Stimulated activated CD4-positive, alpha-beta T cell treated with anti-CD3 and anti-CD28 coated beads, Interleukin-2, amount 100 ng/mL, for 24 hours (primary cell): ENCODE measurements at places on chromosomes 1 and 21.
A peak's percentile ranks its signal among the peaks of the same experiment; 100 is the strongest.

DNA sequence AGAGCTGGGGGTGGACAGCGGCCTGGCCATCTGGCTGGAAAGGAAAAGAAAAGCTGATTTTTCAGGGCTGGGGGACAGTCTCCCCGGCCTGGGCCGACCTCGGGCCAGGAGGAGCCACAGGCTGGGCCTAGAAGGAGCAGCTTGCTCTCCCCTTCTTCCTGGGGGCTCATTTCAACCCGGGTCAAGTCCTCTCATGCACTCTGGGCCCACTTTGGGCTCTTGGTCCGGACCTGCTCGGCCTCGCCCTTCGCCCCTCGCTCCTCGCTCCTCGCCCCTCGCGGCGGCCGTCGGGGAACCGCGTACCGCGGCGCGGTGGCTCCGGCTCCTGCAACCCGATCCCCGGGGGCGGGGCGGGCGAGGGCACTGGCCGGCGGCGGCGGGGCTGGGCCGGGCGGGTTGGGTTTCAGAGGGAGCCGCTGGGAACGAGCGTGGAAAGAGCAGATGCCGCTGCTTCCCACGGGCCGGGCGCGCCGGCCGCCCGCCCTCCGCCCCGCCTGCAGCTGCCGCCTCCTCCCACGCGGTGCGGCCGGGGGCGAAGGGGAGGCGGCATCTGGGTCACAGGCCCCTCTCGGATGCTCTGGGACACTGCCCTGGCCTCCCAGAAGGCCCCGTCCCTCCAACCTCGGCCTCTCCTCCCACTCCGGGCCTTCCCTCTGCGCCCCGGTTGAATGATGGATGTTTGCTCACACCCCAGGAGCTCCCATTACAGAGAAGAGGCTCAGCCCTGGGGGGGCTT is 6.6 kb downstream of the HEYL start:
- DNase-seq: no peak

DNA sequence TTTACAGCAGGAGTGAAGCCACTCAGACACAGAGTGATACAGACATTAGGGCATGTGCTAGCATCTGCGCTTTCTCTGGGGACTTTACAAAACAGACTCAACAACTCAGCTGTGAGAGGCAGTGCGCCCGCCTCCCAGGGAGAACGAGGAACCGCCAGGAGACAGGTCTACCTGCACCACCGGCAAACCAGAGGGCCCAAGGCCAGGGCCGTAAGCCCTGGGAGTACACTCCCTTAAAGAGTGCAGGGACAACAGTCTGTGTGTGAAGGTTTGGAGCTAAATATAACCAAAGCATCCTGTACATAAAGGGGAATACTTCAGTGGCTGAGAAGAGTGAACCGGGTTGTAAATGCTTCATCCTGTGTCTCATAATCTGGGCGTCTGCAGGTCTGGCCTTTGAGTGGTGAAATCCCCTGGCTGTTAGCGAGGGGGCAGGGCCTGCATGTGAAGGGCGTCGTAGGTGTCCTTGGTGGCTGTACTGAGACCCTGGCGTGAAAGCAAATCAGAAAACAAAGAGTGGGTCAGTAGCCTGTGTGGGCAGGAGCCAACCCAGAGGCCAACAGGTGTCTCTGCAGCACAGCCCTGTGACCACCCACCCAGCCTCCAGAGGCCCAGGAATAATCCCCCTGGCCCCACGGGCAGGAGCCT is 86.9 kb downstream of the CD247 start:
- DNase-seq: no peak

DNA sequence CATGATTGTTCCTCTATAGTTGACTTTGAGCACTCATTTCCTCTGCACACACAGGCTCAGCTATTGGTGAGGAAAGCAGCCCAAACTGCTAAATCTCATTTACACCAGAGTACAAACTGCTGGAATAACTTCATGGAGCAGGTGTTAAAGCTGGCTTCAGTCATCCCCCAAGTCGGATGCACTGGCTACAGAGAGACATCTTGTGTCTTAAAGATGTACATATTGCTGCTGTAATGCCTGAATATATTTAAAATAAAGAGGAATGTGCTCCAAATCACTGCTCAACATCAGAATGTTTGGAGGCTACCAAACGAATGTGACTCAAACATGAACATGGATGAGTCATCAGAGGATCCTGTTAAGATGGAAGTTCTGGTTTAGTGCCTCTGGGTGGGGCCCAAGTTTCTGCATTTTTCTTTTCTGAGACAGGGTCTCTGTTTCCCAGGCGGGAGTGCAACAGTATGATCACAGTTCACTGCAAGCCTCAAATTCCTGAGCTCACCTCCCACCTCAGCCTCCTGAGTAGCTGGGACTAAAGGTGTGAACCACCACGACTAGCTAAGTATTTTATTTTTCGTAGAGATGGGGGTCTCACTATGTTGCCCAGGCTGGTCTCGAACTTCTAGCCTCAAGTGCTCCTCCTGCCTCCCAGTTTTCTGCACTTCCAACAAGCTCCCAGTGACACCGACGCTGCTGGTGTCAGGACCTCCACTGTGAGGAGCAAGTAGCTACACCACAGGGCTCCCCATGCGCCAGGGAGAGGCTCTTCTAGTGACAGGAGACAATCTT is 79.0 kb upstream of the KRTAP19-8 start:
- no peak for DNase-seq

- no peak for DNase-seq
Measured at GRCh38 chr1:85707267-85707989, 805 bp downstream of the ZNHIT6 start.

DNA sequence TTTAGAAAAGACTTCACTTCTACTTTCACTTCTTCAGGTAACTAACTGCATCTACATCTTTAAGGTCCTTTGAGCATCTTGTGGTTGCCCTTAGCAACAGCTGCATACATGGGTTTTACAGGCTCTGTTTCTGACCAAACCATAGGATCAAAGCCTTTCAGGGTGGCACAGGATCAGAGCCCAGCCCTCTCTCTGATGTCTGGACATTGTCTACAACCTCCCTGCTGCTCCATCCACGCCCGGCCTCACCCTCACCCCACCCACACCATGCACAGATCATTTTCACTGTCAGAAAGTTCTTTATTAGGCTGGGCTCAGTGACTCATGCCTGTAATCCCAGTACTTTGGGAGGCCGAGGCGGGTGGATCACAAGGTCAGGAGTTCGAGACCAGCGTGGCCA is 5.2 kb downstream of the NCF2 start:
- no peak for DNase-seq

DNA sequence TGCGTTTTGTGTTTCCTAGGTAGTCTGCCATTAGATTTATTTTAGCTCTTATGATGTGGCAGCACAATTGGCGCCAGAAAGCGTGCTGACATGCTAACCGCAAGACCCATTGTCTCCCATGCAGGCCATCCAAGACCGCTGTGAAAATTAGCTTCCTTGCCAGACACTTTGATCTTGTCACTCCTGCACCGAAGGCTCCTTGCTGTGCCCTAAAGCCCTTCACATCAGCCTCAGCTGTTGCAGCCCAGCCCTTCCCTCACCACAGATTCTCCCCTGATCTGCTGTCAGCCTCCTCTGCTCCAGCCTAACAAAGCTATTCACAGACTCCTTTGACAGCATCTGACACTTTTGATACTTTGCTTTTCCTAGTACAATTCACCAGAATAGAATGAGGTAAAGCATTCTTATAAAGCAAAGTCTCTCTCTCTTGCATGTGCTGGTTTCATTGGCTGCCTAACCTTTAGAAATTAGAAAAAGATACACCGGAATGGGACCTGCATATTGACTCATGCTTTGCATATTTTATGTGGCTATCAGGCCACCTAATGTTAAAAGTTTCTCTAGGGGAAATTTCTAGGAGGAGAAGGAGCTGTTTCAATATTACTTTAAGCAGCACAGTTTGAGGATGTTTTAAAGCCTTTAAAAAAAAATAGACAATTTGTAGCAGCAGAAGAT is 280.3 kb upstream of the FMN2 start:
- DNase-seq: no peak

GRCh38 chr1:206842854-206843253 is 22.6 kb upstream of the IL20 start:
- no peak for DNase-seq

DNA sequence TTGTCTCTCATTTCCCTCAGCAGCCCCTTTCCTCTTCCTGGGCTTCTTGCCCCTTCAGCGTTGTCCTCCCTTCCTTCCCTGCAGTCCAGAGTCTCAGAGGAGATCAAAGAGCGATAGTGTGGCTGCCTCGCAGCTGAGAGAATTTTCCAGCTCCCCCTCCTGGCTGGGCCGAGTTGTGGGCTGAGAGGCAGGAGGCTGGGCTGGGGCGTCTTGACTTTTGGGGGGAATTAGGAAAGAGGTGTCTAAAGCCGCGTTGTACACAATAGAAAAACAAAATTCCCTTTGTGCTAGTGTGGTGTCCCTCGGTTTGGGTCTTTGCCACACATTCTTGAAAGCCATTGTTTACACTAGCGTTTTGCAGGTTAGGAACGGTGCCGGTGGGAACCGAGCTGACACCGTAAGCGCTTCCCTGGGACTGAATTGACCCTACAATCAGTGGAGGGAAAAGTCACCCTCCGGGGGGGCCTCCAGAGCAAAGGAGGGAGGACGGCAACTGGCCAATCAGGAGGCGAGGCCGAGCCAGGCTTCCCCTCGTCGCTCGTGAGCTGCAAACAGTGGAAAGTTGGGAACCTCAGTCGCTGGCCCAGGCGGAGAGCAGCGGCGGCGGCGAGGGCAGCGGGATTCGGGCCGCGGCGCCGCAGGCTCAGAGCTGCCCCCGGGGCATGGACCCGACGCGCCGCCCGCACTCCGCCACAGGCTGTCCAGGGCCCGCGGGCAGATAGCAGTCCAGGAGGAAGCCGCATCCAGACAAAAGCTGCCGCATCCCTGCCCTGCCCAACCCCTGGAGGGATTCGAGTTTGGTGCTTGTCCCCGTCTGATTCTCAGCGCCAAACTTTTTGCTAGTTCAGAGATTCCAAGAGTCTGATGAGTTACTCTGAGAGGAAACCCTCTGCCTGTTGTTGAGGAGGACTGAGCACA is at the start of gene HMCN1:
TSS of gene HMCN1 (plus strand) at position 574 of the 918 bp plus-strand sequence. CDS start 389 bp downstream, outside the sequence.
- DNase-seq: peak; percentile 18

DNA sequence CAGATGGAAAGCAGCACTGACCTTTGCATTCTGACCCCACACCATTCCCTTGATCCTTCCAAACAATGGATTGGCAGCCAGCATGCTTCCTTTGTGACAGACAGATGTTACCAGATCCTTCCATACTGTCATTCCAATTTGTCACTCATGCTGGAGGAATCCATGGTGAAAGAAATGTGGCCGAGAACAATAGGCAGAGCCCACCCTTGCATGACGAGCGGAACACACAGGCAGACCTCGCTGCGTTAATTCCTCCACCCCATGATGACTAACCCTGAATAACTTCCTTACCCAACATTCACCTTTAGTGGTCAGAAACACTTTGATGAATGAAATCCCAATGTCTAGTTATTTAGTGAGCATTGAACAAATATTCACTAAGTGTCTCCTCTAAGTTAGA is 45.1 kb downstream of the PDPN start:
- no peak for DNase-seq

DNA sequence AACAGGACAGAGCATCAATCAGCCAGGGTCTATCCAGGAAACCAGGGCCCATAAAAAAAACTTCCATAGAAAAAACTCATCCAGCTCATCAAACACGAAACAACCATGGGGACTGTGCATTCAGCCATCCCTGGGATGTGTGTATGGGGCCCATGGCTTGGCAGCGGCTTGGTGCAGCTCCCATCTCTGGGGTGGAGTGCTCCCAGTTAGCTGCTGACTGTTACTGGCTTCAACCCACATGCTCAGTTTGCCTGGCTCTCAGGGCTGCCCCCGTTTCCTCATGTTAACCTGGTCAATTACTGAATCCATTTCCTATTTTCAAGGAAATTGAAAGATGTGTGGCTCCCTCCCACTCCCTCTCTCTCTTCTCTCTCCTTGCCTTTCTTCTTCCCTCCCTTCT is 37.3 kb upstream of the STUM start:
- no peak for DNase-seq

- DNase-seq: no peak
Measured at GRCh38 chr1:222081859-222082258, 340.0 kb upstream of the DUSP10 start.

DNA sequence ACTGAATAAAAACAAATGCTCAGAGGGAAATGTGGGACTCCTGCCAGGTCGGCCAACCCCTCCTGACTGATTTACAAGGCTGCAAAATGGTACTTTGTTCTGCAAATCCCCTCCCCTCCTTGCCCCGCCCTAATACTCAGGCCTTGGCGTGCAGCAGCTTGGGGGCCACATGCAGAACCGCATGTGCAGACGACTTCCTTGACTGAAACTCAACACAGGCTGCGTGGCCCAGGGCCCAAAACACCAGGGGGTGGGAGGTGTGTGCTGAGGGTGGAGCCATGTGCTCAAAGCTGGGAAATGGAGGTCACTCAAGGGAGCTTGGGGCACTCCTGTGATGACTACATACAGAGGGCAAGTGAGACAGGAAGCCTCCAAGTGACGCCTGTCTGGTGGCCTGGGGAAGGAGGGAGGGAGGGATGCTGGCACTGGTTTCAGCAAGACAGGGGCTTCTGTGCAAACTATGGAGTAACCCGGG is 87.2 kb downstream of the MRPL37 start:
- peak; percentile 52 for DNase-seq

- no peak for DNase-seq
Measured at GRCh38 chr21:15558884-15559283, 170.9 kb upstream of the USP25 start.

DNA sequence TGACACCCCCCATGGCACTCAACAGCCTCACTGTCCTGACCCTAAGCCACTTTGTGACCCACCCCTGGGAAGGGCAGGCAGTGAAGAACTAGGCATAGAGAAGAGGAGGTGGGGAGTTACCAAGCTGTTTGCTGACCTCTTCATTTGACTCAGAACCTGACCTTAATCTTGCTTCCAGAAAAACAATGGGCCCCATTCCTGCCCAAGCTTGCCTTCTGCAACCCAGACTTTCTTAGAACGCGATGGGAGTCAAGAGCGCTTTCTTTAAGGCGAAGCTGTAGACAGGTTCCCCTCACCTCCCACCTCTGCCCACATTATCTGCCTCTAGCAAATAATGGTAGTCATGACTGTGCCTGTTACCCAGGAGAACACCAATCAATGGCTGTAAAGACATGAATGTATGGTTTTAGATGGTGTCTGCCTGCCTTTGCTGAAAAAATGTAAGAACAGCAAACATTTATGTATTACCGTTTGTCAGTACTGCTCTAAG is 8.2 kb upstream of the CBR3 start:
- DNase-seq: no peak

DNA sequence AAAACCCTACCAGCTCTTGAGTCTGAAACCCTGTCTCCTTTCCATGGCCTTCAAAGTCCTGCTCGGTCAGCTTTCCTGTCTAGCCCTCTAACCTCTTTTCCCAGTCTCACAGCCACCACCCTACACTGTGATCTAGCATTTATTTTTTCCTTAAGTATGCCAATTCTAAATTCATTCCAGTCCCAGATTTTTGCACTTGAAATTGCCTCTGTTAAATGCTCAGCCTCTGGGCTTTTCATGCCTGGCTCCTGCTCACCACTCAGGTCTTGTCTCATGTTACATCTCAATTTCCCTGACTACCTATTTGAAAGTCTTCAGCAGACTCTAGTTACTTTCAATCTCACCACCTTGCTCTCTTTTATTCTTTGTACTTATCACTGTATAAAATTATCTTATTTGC is 176.2 kb downstream of the ADGRL4 start:
- DNase-seq: no peak

GRCh38 chr1:43366179-43366578 is 1.6 kb downstream of the ELOVL1 start:
- no peak for DNase-seq

- no peak for DNase-seq
Measured at GRCh38 chr21:36236052-36236730, 79.6 kb downstream of the DOP1B start.

- no peak for DNase-seq
Measured at GRCh38 chr1:2283991-2284895, 56.1 kb downstream of the SKI start.
